Hepatocyte (in vitro differentiated cells): ENCODE measurements at places on chromosomes 4 and X. TPM values are rescaled to one million over a fixed set of nuclear protein-coding genes. Genes with fewer than 3 reads are reported as not detected.

PDLIM3 gene
- 10.0 and 13.8 TPM in 2 replicates for polyA plus RNA-seq

GRCh38 chrX:100649550-100650356 is 5.8 kb downstream of the SRPX2 start:
- peaks cover 35% of the 10 kb centered on the region for H3K4me1 ChIP-seq
- H3K4me3 ChIP-seq, result no peak overlapping the region
- H3K36me3 ChIP-seq, result no peaks in the 10 kb centered on the region
- no peaks in the 10 kb centered on the region for H3K27me3 ChIP-seq

CFAP99 gene
- polyA plus RNA-seq, result 0.09 TPM in 1 of 2 replicates, not detected in the other

- H3K4me3 ChIP-seq, result no peak overlapping the region
- no peaks in the 10 kb centered on the region for H3K4me1 ChIP-seq
- H3K27me3 ChIP-seq, result no peaks in the 10 kb centered on the region
- peak; percentile 11 for DNase-seq
Measured at GRCh38 chr4:138734746-138735145, 280.8 kb upstream of the NOCT start.

- no peaks in the 10 kb centered on the region for H3K4me1 ChIP-seq
- H3K36me3 ChIP-seq, result no peaks in the 10 kb centered on the region
- no peaks in the 10 kb centered on the region for H3K27me3 ChIP-seq
- DNase-seq, result no peak
Measured at GRCh38 chr4:86403575-86403974, 43.7 kb upstream of the MAPK10 start.
